Ascending aorta (tissue), 2 donors: ENCODE measurements at places on chromosomes 6 and 20.

GRCh38 chr20:38685853-38686473, 38.3 kb upstream of the SLC32A1 start:
- no peak overlapping the region for H3K4me3 ChIP-seq
- no peak overlapping the region for H3K27ac ChIP-seq
- H3K36me3 ChIP-seq = no peaks in the 10 kb centered on the region
- H3K27me3 ChIP-seq = no peaks in the 10 kb centered on the region
- no peak for DNase-seq

DNA sequence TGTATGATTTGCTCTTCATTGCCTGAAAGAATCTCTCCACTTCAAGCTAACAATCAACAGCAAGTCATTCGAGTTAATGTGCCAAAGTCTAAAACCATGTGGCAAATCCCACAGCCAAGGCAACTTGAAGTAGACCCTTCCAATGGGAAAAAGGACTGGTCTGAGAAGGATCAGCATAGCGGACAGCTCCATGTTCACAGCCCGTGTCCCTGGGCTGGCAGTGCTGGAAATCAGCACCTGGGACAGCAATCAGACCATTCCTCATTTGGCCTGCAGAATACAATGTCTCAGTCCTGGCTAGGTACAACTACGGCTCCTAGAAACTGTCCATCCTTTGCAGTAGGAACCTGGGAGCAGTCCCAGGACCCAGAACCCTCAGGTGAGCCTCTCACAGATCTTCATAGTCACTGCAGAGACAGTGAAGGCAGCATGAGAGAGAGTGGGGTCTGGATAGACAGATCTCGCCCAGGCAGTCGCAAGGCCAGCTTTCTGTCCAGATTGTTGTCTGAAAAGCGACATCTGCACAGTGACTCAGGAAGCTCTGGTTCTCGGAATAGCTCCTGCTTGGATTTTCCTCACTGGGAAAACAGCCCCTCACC, 1.1 kb downstream of the GJA10 start:
- H3K4me1 ChIP-seq = no peaks in the 10 kb centered on the region
- H3K4me3 ChIP-seq = no peak overlapping the region
- DNase-seq = no peak
- no peak overlapping the region for H3K27ac ChIP-seq
- no peaks in the 10 kb centered on the region for H3K27me3 ChIP-seq

GRCh38 chr6:137698636-137699030, 168.4 kb upstream of the TNFAIP3 start:
- no peaks in the 10 kb centered on the region for H3K36me3 ChIP-seq
- H3K4me1 ChIP-seq = no peaks in the 10 kb centered on the region
- no peak overlapping the region for H3K27ac ChIP-seq
- DNase-seq = no peak
- no peak overlapping the region for H3K4me3 ChIP-seq

- H3K36me3 ChIP-seq = no peaks in the 10 kb centered on the region
- no peak for DNase-seq
- peaks cover 5% of the 10 kb centered on the region for H3K27me3 ChIP-seq
These were observed 1.2 kb downstream of the ISM1 start for GRCh38 chr20:13222319-13222716.

GRCh38 chr6:88588938-88589337, 374.5 kb downstream of the RNGTT start:
- no peak overlapping the region for H3K27ac ChIP-seq
- peaks cover 10% of the 10 kb centered on the region for H3K4me1 ChIP-seq
- H3K27me3 ChIP-seq = no peaks in the 10 kb centered on the region
- no peak for DNase-seq
- H3K36me3 ChIP-seq = no peaks in the 10 kb centered on the region

DNA sequence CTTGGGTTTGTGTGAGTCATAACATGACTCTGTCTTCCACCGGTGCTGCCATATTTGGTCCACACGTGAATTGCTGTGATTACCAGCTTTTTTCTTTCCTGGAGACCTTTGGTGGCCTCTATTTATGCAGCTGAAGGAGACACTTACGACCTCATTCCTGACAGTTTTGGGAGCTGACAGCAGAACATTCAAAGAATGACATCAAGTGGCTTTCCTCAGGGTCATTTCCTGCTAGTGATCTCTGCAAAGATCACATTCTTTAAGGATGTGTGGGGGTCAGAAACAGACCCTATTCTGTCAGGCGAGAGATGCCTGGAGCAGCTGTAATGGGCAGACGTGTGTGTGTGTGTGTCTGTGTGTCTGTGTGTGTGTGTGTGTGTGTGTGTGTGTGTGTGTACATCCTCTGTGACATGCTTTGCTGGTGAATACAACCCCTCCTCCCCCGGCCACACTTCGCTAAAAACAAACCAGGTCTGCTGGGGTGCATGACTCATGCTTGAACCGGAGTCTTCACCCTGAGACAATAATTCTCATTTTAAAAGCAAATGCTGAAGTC, 115.6 kb downstream of the TMEM170B start:
- DNase-seq = no peak
- no peaks in the 10 kb centered on the region for H3K36me3 ChIP-seq
- H3K27me3 ChIP-seq = no peaks in the 10 kb centered on the region
- H3K4me1 ChIP-seq = peaks cover 28% of the 10 kb centered on the region
- no peak overlapping the region for H3K4me3 ChIP-seq

GRCh38 chr6:390914-391558, 516 bp upstream of the IRF4 start:
- H3K4me3 ChIP-seq = peak overlapping the region; percentile 50
- H3K4me1 ChIP-seq = no peaks in the 10 kb centered on the region
- no peak for DNase-seq
- H3K27ac ChIP-seq = no peak overlapping the region

DNA sequence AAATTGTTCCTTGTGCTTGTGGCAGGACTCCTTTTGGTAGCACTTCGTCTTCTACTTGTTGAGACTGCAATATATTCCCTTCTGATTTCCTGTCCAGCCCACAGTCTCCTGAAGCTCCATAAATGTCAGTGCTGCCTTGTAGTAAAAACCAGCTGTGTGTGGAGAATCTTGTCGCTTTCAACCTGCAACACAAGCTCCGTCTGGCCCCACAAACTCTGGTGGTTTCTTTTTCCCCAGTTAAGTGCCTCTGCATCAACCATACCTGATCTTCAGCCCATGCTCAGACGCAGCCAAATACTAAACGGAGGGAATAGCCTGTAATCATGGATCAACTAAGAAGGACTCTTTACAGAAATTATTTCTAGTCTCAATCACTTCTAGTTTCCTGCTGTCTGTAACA, 1133.3 kb upstream of the ADGRB3 start:
- no peak for DNase-seq
- no peaks in the 10 kb centered on the region for H3K4me1 ChIP-seq
- H3K36me3 ChIP-seq = no peaks in the 10 kb centered on the region
- H3K27ac ChIP-seq = no peak overlapping the region
- H3K27me3 ChIP-seq = no peaks in the 10 kb centered on the region

- DNase-seq = no peak
- no peaks in the 10 kb centered on the region for H3K27me3 ChIP-seq
- H3K4me3 ChIP-seq = no peak overlapping the region
- no peak overlapping the region for H3K27ac ChIP-seq
- H3K36me3 ChIP-seq = no peaks in the 10 kb centered on the region
These were observed 66.4 kb upstream of the PDE10A start for GRCh38 chr6:165729307-165729936.

GRCh38 chr6:64680446-64680845, 1026.6 kb downstream of the EYS start:
- H3K27ac ChIP-seq = no peak overlapping the region
- H3K27me3 ChIP-seq = no peaks in the 10 kb centered on the region
- DNase-seq = no peak
- H3K4me3 ChIP-seq = no peak overlapping the region
- H3K36me3 ChIP-seq = no peaks in the 10 kb centered on the region
- H3K4me1 ChIP-seq = no peaks in the 10 kb centered on the region

- no peaks in the 10 kb centered on the region for H3K27me3 ChIP-seq
- no peak overlapping the region for H3K27ac ChIP-seq
- peaks cover 12% of the 10 kb centered on the region for H3K36me3 ChIP-seq
- H3K4me1 ChIP-seq = no peaks in the 10 kb centered on the region
These were observed 10.3 kb downstream of the ZNF337 start for GRCh38 chr20:25686081-25687067.

DNA sequence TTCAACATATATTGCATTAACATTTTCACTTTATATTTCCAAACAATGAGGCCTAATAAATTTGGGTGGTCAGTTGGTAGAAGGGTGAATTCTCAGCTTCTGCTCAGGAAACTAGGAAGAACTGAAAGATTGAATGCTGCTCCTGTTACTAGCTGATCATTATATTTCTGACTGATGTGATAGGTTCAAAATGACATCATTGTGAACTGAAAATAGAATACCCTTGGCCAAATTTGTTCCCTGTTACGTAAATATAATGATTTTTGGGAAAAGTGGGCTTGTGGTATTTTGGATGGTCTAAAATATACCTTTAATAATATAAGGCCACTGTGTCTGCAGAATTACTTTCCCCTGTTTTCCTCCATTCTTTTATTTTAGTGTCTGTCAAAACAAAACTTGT, 2.8 kb downstream of the UST start:
- H3K27me3 ChIP-seq = no peaks in the 10 kb centered on the region
- no peak for DNase-seq
- H3K36me3 ChIP-seq = no peaks in the 10 kb centered on the region

- no peaks in the 10 kb centered on the region for H3K4me1 ChIP-seq
- no peaks in the 10 kb centered on the region for H3K27me3 ChIP-seq
- no peak for DNase-seq
These were observed 11.6 kb upstream of the ITPR3 start for GRCh38 chr6:33609528-33609927.

DNA sequence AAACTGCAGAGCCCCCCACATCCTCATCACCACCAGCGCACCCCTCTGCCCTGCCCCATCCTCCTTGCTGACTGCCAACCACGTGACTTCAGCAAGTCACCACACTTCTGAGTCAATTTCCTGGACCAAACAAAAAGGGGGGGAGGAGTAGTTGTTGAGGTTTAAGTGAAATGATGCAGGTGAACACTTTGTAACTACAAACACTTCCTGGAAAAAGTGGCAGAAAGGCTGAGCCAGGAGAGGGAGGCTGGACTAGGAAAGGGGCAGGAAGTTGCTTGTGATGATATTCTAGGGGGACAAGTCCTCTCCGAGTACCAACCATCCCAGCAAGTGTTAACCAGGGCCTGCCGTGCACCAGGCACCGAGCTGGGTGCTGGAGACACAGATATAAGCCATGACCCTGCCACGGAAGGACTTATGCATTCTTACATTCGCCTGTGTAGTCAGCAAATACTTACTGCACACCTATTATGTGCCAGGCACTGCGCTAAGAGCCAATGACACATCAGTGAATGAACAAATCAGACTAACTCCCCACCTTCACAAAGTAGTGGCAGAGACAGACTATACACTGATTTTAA, 67.3 kb downstream of the PREX1 start:
- H3K36me3 ChIP-seq = no peaks in the 10 kb centered on the region
- DNase-seq = no peak
- no peaks in the 10 kb centered on the region for H3K27me3 ChIP-seq
